Activated CD4-positive, alpha-beta T cell treated with anti-CD3 and anti-CD28 coated beads, Interleukin-2, amount 50 U/mL, for 1 hour (primary cell): ENCODE measurements at places on chromosomes 11 and 22.

DNA sequence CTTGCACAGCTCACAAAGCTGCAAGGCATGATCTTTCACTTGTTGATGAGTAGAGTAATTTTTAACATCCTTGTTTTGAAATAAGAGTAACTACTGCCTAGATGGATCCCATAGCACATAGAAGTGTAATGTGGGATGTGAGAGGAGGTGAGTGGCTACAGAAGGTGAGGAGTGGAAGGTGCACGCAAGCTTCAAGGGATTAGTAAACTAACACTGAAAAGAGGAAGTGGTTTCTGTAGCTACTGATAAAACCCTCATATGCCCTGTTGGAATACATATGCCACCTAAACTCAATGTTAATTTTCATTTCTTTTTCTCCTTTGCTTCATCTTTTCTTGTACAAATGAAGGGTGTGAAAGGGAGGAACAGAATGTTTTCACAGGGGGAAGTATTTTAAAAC is 22.0 kb upstream of the CTSC start:
- no peak for DNase-seq

DNA sequence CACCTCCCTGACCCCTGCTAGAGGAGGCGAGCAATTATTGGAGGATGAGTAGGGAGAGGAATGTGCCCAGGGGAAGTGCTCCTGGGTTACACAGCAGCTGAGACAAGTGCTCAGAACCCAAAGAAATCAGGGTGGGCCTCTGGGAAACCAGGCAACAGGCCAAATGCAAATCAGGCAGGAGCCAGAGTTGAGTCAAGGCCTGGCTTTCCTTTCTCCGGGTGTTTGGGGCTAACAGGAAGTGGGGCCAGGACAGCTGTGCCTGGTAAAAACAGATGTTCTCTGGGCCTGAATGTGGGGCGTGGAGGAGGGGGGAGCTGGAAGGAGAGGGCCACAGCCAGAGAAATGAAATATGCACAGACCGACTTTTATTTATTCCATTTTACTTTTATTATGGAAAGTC is 22.0 kb downstream of the MFNG start:
- no peak for DNase-seq

GRCh38 chr11:121153472-121153871 is 52.4 kb downstream of the TECTA start:
- no peak for DNase-seq

DNA sequence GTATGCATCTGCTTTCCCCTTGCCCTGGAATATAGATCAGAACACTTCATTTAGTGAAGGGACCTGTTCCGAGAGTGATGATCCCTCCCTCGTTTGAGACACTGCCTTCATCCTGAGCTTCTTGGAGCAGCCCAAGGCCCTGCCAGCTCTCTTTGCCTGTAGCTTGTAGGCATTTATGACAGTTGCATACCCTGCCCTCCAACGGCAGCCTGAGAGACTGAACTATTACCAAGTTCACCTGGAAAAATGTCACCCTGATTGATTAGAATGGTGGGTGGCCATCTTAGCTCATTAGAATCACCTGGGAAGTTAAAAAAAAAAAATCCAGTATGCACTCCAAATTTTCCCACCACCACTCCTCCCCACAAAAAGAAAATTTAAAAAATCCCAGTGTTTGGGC is 1.5 kb downstream of the MICAL3 start:
- DNase-seq, result no peak
